ENCODE measurements at places on chromosomes 1 and 21.

DNA sequence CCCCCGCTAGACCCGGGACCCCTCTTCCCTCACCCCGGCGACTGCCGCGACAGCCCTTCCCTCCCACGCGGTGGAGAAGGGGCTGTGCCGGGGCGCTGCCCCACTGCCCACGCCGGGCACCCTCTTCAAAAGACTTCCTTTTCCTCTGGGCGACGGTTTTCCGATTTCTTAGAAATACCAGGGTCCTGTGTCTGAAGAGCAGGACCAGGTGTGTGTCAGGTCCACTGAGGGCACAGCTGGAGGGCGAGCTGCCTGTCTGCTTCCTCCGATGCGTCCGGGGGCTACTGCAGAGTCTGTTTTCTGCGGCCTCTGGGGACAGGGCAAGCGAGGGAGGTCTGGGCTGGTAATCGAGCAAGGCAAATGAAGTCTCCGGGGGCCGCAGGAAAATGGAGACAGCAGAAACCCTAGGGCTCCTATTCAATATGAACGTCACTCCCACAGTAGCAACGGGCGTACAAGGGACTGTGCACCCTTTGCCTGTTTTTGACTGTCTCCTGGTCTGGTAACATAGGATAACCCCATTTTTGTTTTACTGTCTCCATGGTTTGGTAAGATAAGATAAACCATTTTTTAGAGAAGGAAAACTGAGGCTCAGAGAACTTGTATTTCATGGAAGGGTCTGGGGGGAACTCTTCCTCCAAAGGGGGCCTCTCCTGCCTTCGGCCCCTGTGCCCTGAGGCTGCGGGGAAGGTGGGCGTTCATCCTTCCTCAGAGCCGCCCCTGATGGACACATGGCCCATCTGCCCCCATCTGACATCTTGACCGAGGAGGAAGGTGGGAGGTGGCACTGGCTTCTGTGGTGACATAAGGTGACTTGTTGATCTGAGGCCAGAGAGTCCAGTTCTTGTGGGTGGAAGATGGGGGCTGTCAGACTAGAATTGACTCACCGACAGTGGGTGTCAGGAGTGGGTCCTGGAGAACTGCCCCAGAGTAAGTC is 970 bp downstream of the TNFRSF1B start:
- DNase-seq: no peak

- DNase-seq: no peak
Observed at GRCh38 chr1:14323568-14324247, 274.8 kb upstream of the KAZN start.

DNA sequence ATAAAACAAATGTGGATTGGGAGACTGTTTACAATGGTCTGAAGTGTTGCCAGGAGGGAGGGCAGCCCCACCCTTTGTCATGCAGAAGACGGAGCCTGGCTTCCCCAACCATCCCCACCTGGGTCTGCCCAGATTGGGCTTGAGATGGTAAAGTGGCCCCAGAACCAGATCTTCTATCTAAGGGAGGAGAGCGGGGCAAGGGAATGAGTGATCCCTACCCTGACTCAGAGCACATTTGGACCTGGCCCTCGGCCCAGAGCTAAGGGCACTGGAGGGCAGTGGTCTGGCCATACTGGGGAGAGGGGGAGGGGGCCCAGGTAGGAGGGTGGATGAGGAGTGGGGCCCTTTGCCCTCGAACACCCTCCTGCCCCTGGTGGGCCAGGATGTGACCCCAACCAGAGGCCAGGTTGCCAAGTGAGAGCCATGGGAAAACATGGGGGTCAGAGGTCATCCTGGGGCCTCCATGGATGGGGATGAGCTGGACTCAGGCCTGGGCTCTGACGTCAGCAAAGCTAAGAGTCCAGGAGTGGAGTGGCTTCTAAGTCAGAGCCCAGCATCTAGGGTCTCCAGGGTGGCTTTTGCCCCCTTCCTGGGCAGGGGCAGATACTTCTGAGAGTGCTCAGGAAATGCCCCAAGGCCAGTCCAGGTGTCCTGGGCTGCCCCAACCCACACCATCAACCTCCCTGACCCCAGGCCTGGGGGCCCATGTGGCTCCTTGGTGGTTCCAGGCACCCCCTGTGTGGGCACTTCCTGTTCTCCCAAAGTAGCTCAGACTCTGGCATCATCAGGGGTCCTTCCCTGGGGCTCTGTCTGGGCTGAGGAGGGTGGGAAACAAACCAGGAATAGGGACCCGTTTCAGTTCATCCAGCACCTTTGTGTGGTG is 1.6 kb upstream of the LEFTY1 start:
- no peak for DNase-seq

DNA sequence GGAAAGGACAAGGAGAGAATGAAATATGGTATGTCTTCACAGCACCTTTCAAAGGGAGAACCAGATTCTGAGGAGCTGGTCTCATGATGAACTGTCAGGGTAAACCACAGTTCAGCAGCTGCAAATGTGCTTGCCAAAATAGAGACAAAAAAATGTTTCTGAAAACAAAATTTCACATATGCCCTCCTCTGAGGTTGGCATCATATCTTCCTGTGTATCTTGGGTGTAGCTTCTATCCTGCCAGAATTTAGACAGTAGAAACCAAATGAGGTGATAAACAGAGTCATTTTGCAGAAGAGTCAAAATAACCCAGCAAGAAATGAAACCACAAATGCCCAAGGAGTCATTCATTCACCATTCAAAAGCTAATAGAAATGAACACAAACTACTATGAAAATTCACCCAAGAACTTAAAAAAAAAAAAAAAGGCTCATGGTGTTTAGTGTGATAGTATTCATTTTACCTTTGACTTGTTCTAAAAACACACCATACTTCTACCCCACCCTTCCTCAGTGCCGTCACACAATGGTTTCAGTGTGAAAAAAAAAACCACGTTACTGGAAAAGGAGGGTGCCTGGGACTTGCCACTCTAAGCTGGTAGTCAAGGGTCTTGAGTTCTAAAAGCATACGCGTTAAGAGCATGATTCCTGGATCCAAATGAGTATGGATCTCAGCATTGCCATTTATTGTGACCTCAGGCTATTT is 18.5 kb downstream of the SELL start:
- no peak for DNase-seq

All from urothelium cell line (cell line).